CD4-positive, alpha-beta T cell treated with Interferon alpha-2 for 1 hour (primary cell): ENCODE measurements at places on chromosomes 1 and 21.

GRCh38 chr1:167423684-167424619 lies 94.4 kb downstream of the CD247 start:
- no peak for DNase-seq

DNA sequence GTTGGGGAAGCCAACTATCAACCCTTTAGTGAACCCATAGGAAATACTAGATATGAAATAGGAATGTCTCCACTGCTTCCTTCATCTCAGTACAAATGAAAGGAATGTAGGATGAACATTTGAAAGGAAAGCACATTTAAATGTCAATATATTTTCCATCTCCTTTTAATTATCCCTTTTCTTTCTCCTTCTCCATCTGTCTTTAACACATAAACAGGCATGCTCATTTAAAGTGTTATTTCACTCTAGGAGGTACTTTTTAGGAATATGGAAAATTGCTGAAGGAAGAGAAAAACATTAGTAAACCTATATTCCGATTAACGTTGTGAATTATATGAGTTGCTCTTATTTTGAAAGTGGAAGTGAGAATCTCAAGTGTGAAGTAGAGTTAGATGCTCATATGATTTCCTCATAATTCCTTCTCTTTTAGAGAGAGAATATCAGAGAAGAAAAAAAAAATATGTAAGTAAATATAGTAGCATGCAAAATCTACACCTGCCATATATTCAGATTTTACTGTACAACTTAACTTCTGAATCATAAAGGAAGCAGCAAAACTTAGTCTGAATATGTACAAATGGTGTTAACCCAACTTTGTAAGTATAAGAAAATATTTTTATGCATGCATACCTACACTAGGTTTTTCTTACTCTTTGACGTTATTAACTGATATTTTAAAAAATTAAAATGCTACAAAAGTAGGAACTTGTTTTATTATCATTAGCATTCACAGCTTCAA lies 406.9 kb upstream of the B3GALT2 start:
- DNase-seq: no peak

- no peak for DNase-seq
These were observed 330.8 kb downstream of the NPHP4 start for GRCh38 chr1:5661196-5662085.

DNA sequence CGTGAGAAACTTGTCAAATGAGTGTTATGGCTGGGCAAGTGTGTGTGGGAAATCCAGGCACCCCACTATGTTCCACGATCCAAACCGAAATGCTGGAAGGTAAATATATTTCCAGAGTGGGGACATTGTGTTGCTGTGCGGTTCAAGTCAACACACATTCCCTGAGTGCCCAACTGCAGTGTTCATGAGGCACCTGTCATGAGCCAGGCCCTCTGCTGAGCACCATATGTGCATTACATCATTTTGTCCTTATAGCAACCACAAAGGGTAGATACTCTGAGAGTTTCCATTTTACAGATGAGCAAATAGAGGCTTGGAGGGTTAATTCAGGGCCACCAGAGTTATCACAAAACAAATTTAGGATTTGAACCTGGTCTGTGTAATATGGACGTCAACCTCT lies 59.9 kb upstream of the SOD1 start:
- DNase-seq: no peak

GRCh38 chr1:39348278-39348677 lies 143.2 kb upstream of the BMP8A start:
- DNase-seq: no peak

DNA sequence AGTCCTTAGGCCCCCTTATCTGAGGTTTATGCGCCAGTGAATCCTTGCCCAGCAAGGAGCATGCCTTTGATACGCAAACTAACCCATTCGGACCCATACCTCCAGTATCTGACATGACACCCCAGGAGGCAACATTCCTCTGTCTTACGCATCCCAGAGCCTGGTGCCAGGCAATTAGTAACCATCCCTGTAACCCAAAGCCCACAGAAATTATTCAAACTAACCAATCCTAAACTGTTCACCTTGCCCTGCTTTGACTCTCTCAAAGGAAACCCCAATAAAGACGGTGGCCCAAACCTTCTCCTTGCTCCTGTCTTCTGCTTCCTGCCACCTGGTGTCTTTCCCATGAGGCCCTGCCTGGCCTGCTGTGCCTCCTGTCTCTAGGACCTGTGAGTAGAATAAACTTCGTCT lies 36.4 kb downstream of the ZNF496 start:
- no peak for DNase-seq
